Glutamatergic neuron (in vitro differentiated cells): ENCODE measurements at places on chromosomes 3 and 15. TPM values are rescaled to one million over a fixed set of nuclear protein-coding genes. Genes with fewer than 3 reads are reported as not detected.

Gene NOX5
- total RNA-seq: not detected

Gene HIGD2B
- not detected for total RNA-seq

DNA sequence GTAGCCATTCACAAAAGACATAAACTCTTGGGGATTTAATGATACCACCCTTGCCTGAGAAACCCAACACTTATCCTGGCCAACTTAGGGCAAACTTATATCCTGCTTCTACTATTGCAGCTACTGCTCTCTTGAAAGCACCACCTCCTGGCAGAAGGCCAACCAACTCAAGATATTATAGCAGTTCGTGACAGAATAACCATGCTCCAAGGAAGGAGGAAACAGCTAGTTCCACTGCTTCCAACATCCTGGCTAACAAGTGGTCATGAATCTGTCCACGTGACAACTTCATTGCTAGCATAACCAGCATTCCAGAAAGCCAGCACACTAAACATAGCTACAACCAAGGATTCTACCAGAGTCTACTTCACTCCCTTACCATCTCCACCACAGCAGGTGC lies 1037.5 kb downstream of the TBL1XR1 start:
- H3K36me3 ChIP-seq: no peaks in the 10 kb centered on the region
- no peak overlapping the region for H3K27ac ChIP-seq
- no peak overlapping the region for H3K4me3 ChIP-seq

Gene HCN4
- 17.0 TPM for total RNA-seq

GRCh38 chr3:183586477-183586876 lies 31.0 kb upstream of the KLHL6 start:
- peaks cover 6% of the 10 kb centered on the region for H3K36me3 ChIP-seq
- no peak for DNase-seq
- H3K4me3 ChIP-seq: no peak overlapping the region
- H3K27me3 ChIP-seq: peaks cover 2% of the 10 kb centered on the region
- H3K27ac ChIP-seq: no peak overlapping the region

GRCh38 chr15:89462198-89462912 lies 34.0 kb downstream of the RHCG start:
- H3K27me3 ChIP-seq: no peaks in the 10 kb centered on the region
- H3K4me1 ChIP-seq: peaks cover 4% of the 10 kb centered on the region
- H3K36me3 ChIP-seq: no peaks in the 10 kb centered on the region
- no peak overlapping the region for H3K4me3 ChIP-seq

Gene DAZL
- total RNA-seq: 0.51 TPM

DNA sequence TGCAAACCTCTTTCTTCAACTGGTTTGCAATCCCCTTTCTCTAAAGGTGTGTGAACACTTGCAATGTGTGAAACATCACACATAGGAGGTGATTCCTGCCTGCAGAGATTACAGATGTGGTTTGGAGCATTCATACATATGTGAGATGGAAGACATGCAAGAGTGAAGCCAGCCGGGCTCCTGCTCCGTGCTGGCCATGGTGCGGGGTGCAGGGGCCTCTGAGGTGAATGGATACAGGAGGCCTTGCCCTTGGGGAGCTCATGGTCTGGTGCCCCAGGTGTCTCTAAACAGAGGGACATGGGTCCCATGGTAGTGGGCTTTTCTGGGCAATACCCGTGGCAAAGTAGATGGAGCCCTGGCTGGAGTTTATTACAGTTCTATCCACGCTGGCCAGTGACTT lies 6.0 kb downstream of the SLC6A11 start:
- H3K36me3 ChIP-seq: no peaks in the 10 kb centered on the region
- H3K27ac ChIP-seq: no peak overlapping the region
- no peaks in the 10 kb centered on the region for H3K4me1 ChIP-seq
- H3K27me3 ChIP-seq: no peaks in the 10 kb centered on the region
- DNase-seq: no peak

GRCh38 chr15:40567111-40567510 lies 2.0 kb upstream of the RPUSD2 start:
- no peak for DNase-seq
- H3K4me1 ChIP-seq: peaks cover 12% of the 10 kb centered on the region
- no peaks in the 10 kb centered on the region for H3K36me3 ChIP-seq

DNA sequence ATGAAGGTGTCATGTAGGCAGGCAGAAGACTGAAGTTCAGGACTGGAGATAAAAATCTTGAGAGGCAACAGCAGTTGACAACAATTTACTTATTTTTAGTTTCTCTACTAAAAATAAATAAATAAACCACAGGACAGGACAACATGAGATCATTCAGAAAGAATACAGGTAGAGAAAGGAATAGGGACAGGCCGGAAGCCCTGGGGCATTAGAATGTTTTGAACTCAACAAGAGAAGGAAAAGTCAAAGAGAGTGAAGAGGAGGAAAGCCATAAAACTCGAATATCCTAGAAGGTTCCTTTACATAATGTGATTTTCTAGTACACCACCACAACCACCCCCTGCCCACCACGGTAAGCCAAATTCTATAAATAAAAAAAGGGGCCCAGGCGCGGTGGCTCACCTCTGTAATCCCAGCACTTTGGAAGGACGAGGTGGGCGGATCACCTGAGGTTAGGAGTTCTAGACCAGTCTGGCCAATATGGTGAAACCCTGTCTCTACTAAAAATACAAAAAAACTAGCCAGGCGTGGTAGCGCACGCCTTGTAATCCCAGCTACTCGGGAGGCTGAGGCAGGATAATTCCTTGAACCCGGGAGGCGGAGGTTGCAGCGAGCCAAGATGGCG lies 4.7 kb downstream of the PIK3CB start:
- no peak for DNase-seq
- H3K4me1 ChIP-seq: peaks cover 6% of the 10 kb centered on the region
- peaks cover 4% of the 10 kb centered on the region for H3K36me3 ChIP-seq

DNA sequence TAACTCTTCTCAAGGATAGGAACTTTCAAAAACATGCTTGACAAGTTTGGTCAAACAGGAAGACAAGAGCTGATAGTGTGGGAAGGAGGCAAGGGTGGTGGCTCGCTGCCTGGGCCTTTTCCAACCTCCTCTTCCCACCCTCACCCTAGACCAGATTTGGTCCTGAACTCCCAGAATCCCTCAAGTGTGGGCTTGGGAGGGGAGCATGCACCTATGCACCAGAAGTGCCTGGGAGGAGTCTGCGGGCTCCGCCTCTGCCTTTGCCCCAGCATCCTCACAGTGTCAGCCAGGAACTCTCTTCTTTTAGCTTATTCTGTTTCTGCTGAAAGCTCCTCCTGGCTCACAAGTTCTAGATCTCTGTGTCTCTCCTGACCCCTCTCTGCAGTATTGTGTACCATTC lies 126.2 kb upstream of the MRPS22 start:
- no peak for DNase-seq
- no peak overlapping the region for H3K27ac ChIP-seq
- H3K27me3 ChIP-seq: no peaks in the 10 kb centered on the region
- H3K4me3 ChIP-seq: no peak overlapping the region
- H3K4me1 ChIP-seq: no peaks in the 10 kb centered on the region
- H3K36me3 ChIP-seq: no peaks in the 10 kb centered on the region
